Central memory CD8-positive, alpha-beta T cell (primary cell): ENCODE measurements at places on chromosomes 5 and 9.

DNA sequence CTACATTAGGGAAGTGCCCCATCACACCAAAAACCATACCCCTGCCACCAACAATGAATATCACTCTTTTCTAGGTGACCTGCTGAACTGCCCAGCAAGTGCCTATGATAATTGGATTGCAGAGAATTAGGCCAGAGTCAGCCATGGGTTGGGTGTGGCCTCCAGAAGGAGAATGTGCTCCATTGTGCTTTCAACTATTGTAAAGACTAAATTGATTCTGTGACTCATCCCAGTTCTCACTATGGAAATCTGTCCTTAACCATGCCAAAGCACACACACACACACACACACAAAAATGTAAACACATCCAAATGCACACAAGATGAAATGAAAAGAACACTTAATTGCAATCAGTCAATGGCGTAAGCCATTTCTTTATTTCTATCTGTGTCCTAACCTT, 25.7 kb downstream of the DRD1 start:
- H3K27me3 ChIP-seq: peaks cover 85% of the 10 kb centered on the region
- no peak overlapping the region for H3K27ac ChIP-seq
- no peak overlapping the region for H3K4me3 ChIP-seq
- H3K36me3 ChIP-seq: no peaks in the 10 kb centered on the region
- H3K4me1 ChIP-seq: no peaks in the 10 kb centered on the region

DNA sequence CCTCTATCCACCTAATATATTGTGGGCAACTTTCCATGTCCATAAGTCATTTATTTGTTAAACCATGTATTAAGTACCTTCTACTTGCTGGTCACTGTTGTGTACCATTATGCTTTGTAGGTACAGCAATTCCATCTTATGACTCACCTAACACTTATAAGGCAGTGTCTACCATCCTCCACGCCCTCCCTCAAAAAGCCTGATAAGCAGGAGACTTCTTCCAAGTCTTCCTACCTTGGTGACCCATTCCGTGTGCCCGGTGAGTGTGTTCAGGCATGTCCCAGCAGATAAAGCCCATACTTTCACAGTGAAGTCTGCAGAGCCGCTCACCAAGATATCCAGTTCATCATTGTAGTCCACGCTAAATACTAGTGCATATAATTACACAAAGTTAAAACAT, 17.4 kb downstream of the FBXW2 start:
- peaks cover 11% of the 10 kb centered on the region for H3K4me1 ChIP-seq
- H3K4me3 ChIP-seq: no peak overlapping the region
- H3K27me3 ChIP-seq: no peaks in the 10 kb centered on the region
- H3K27ac ChIP-seq: no peak overlapping the region
- DNase-seq: no peak

DNA sequence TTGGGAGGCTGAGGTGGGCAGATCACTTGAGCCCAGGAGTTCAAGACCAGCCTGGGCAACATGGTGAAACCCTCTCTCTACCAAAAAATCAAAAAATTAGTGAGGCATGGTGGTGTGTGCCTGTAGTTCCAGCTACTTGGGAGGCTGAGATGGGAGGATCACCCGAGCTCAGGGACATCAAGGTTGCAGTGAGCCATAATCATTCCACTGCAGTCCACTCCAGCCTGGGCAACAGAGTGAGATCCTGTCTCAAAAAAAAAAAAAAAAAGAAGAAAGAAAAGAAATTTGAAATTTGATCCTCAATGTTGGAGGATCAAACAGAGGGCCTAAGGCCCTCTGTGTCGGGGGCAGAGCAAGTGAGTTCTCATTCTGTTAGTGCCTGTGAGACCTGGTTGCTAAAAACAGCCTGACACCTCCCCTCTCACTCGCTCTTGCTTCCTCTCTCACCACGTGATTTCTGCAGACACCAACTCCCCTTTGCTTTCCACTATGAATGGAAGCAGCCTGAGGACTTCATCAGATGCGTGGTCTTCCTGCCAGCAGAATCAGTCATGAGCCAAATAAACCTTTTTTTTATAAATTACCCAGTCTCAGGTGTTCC, 8.4 kb upstream of the GOLPH3 start:
- H3K27ac ChIP-seq: peak overlapping the region; percentile 71
- no peak for DNase-seq
- H3K4me1 ChIP-seq: peaks cover 6% of the 10 kb centered on the region
- H3K36me3 ChIP-seq: peaks cover 4% of the 10 kb centered on the region
- no peaks in the 10 kb centered on the region for H3K27me3 ChIP-seq

- no peak overlapping the region for H3K27ac ChIP-seq
- no peak for DNase-seq
- peaks cover 3% of the 10 kb centered on the region for H3K36me3 ChIP-seq
- H3K27me3 ChIP-seq: peaks cover 19% of the 10 kb centered on the region
- no peak overlapping the region for H3K4me3 ChIP-seq
These were observed 146.2 kb downstream of the GOLPH3 start for GRCh38 chr5:32027717-32028458.

GRCh38 chr5:158174918-158175851, 316.2 kb upstream of the CLINT1 start:
- peaks cover 2% of the 10 kb centered on the region for H3K36me3 ChIP-seq
- no peak overlapping the region for H3K27ac ChIP-seq
- no peak for DNase-seq
- no peak overlapping the region for H3K4me3 ChIP-seq
- H3K4me1 ChIP-seq: no peaks in the 10 kb centered on the region

GRCh38 chr5:9284781-9285307, 261.0 kb downstream of the SEMA5A start:
- H3K27ac ChIP-seq: no peak overlapping the region
- H3K4me3 ChIP-seq: no peak overlapping the region
- no peaks in the 10 kb centered on the region for H3K27me3 ChIP-seq
- no peak for DNase-seq
- H3K4me1 ChIP-seq: no peaks in the 10 kb centered on the region
- H3K36me3 ChIP-seq: peaks cover 4% of the 10 kb centered on the region

DNA sequence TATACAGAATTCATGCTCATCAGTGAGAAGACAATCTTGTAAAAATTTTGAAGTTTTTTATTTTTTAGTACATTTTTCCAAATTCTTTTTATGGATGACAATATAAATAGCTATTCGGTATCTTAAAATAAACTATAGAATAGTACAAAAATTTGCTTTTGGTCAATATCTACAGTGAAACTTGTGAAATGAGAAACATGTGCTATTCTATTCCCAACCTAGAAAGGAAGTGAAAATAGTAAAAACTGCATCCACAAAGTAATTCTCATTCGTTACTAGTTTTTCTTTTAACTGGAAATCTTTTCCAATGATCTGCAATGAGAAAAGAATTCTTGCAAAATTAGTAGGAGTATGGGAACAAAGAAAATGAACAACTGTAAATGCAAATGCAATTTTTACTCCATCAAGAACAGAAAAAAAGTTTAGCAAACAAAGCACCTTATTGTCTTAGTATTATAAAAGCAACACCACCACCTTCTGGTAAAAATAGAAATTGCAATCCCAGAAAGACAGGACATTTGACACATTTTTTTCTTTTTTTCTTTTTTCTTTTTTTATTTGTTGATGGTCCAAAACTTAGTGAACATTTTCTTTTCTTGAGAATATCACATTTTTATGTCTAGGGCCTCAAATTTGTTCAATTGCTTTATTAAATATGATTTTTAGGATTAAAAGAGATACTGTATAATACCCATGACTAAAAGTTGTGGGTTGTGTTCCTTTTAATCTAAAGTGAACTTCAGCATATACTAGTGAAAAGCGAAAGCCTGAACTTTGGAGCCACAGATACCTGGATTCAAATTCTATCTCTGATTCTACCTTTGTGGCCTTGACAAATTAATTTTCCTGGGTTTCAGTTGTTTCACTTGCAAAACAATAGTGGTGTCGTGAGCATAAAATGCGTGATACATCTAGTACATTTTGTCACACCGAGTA, 72.3 kb downstream of the SLCO4C1 start:
- H3K27ac ChIP-seq: no peak overlapping the region
- H3K36me3 ChIP-seq: no peaks in the 10 kb centered on the region
- DNase-seq: no peak
- no peak overlapping the region for H3K4me3 ChIP-seq
- peaks cover 12% of the 10 kb centered on the region for H3K27me3 ChIP-seq

DNA sequence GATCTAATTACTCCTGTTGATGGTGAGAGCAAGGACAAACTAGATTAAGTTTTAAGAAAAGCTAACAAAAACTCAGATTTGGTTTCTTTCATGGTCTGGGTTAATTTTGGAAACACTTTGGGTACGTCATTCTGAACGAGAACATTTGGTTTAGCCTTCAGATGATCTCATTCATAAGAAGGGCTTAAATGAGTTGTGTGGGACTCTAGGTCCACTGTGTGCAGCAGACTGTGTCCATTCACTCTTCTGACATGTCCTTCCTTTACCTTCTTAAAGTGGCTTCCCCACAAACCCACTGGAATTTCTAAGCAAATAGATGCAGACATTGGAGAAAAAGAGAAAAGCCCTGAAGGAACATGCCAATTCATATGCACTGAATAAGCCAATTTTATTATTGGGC, 96.8 kb downstream of the FBXO4 start:
- H3K4me3 ChIP-seq: no peak overlapping the region
- no peak for DNase-seq
- no peak overlapping the region for H3K27ac ChIP-seq
- H3K36me3 ChIP-seq: peaks cover 1% of the 10 kb centered on the region
- peaks cover 60% of the 10 kb centered on the region for H3K27me3 ChIP-seq
- no peaks in the 10 kb centered on the region for H3K4me1 ChIP-seq

DNA sequence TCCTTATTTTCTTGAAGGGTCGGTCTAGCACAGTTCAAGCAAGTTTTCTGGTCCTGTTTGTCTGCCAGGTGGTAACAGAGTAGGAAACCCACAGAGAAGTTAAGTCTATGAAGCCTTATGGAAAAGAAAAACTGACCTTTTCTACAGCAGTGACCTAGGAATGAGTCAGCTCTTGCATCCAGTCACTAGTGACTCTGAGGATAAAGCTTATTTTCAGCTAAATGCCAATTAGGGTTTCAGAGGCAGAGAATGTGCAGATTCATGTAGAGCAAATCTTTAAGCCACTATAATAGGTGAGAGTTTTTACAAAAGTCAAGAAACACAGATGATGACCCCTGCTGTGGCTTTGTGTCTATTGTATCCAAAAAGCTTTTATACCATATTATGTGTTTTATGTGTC, 100.7 kb downstream of the CWC27 start:
- no peak for DNase-seq
- H3K36me3 ChIP-seq: no peaks in the 10 kb centered on the region
- no peak overlapping the region for H3K4me3 ChIP-seq
- no peak overlapping the region for H3K27ac ChIP-seq
- H3K27me3 ChIP-seq: no peaks in the 10 kb centered on the region
